Activated CD8-positive, alpha-beta memory T cell treated with anti-CD3 and anti-CD28 coated beads for 48 hours (primary cell): ENCODE measurements at places on chromosomes 12 and 14.

- DNase-seq: no peak
Observed at GRCh38 chr12:6347367-6348338, 5.8 kb upstream of the TNFRSF1A start.

GRCh38 chr14:33376510-33376909, 437.8 kb downstream of the NPAS3 start:
- no peak for DNase-seq

GRCh38 chr14:90514015-90514398, 117.2 kb downstream of the CALM1 start:
- DNase-seq: no peak

DNA sequence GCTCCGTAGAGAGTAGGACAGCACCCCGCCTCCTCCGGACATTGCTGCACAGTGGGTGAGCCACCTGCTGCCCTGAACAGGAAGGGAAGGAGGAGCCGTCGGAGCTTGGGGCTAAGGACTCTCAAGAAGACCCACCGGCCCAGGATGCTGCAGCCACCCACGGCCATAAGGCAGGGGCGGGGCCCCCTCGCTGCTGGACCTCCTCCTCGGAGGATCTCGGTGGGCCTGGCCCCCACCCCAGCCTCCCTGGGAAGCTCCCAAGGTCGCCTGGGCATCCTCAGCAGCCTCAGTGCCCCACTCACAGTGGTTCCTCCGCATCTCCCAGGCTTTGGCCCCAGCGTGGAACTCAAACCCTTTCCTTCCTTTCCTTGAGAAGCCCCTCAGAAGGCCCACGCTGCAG, 68.6 kb upstream of the DIO3 start:
- no peak for DNase-seq

DNA sequence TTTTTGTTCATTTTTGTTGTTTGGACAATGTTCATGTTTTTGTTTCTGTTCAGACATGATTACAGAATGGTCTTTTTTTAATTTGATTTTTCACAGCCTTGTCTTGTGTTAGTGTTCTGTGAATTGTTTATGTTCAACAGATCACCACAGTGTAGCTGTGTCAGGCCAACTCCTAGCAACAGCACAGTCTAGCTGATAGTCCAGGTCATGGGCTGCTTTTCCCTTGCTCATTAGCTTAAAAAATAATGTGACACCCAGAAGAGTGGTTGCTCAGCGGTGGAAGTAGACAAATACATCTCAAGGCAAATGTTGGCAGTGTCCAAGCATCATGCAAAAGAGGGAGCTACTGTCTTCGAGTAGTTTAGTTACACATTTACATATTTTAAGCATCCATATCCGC, 22.4 kb downstream of the WBP11 start:
- no peak for DNase-seq

DNA sequence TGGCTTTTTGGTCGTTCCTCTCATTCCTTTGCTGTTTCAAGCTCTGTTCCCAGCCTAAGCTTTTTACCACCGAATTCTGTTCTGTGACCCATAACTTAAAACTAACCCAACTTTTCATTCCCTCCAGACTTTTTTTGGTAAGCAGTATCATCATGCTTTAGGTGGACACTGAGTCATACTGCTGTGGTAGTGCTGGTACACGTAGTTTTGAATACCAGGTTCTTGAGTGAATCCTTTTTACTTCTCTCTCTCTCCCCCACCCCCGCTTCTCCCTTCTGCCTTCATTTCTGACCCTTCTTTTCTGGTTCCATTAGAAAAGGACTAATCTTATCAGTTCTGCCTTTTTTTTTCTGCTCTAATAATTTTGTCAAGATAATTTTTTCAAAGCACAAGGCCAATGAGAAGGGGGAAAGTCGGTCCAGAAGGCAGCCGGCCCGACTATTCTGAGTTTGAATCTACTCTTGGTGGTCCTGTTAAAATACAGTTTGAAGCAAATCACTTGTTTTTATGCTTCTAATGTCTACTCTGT, 2.3 kb upstream of the MDM2 start:
- DNase-seq: no peak

GRCh38 chr12:117051380-117051779, 47.8 kb downstream of the TESC start:
- no peak for DNase-seq

DNA sequence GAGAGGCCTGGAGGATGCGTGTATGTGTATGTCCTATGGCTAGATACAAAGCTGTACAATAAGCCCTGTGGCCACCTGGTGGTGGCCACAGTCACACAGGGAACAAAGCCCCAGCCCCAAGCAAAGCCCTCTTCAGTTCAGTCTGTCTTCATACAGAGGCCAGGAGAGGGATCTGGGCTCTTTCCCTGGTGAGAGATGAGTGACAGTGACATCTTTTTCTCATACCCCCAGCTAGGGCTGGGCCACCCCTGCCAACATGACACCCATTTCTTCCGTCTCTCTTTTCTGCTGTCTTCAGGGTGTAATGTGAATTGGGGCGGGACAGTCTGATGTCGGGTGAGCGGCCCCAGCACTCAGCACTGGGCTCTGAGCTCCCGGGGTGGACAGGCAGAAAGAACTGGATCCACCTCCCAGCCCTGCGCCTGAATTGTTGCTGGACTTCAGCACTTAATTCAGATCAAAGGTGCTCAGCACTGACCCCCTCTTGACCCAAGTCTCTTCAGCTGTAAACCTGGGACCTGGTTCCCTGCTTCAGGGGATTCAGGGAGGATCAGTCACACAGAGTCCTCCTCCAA, 59.8 kb downstream of the SERPINA3 start:
- no peak for DNase-seq

DNA sequence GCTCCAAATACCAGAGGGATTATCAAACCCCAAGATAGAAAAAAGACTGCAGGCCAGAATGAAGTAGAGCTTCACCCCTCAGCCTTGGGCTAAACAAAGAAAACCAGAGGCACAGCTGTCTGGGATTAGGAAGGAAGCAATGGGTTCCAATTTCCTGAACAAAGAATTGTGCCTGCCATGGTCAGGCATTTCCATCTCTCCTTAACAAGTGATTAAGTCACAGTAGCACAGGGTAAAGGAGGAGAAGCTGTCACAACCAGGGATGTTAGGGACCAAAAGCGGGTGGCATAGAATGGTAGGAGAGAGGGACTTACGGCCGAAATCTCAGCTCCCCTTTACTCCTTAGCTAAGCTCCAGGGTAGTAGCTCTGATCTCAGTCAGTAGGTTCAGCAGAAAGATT, 33.9 kb downstream of the SPTLC2 start:
- DNase-seq: no peak

- DNase-seq: no peak
Observed at GRCh38 chr12:103955811-103956508, 9.7 kb upstream of the TDG start.

GRCh38 chr12:19223018-19223417, 93.5 kb downstream of the PLEKHA5 start:
- DNase-seq: no peak

- no peak for DNase-seq
Observed at GRCh38 chr12:14650789-14651188, 45.6 kb downstream of the GUCY2C start.

DNA sequence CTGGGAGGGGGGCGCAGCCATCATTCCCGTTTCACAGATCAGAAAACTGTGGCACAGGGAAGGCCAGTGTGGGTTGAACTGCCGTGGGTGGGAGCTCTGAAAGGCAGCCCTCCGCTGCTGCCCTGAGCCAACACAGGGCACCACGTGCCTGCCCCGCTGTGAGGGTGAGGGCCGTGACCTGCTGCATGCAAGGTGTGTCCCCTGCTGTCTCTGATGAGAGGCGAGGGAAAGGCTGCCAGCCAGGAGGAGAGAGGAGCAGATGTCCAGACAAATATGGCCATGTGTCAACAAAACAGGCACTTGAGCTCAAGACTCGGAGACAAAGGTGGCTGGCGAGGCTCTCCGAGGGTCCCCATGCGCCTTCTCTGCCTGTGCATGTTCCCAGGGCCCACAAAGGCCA, 108.8 kb downstream of the RBM19 start:
- no peak for DNase-seq

GRCh38 chr14:67358924-67359774, 455 bp downstream of the ATP6V1D start:
- no peak for DNase-seq

- no peak for DNase-seq
Observed at GRCh38 chr14:25537846-25538455, 488.0 kb upstream of the STXBP6 start.

DNA sequence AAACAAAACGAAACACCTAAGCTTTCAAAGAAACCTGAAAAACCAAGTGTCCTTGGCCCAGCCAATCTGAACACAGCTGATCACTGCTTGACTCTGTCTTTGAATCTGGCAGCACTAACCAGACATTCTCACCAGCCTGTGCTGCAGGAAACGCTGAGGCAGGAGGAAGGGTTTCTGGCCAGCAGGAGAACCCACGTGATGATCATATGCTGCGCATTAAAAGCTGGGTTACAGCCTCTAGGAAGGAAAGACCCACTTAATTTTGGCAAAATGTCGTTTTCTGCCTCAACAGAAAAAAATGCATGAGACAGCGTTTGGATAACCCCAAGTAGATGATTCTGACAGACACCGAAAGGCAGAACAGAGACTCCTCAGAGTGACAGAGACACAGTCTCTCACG, 9.8 kb downstream of the APPL2 start:
- no peak for DNase-seq
